NCI-H446 (cell line): ENCODE measurements at places on chromosomes 2 and 18.

- peak; percentile 94 for DNase-seq
These were observed 1010.7 kb downstream of the TDRD15 start for GRCh38 chr2:22134421-22134820.

DNA sequence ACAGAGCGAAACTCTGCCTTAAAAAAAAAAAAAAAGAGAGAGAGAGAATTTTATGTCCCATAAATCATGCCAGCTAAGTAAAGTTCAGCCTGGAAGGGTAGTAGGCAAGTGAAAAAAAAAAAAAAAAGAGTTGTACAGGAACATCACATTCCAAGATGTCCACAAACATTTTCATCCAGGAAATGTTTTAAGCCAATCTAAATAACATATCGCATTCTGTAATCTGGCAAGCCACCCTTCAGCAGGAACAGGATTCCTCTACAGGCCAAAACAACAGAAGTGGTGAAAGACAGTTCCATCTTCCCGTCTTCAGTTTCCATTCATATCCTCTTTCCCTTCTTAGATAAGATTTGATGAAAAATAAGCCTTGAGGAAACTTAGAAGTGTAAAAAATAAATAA, 1108.1 kb upstream of the DDX18 start:
- DNase-seq, result no peak

GRCh38 chr2:203936535-203936934, at the start of gene ICOS:
ICOS (plus strand) TSS chr2:203936763; CDS start chr2:203936815, 52 bp downstream.
- no peak for DNase-seq

- DNase-seq, result no peak
These were observed 1.8 kb upstream of the SALL3 start for GRCh38 chr18:78977637-78978348.

GRCh38 chr2:185472574-185472973, 266.0 kb upstream of the FSIP2 start:
- no peak for DNase-seq

- DNase-seq, result no peak
These were observed 562.3 kb downstream of the SOX11 start for GRCh38 chr2:6254441-6254840.

DNA sequence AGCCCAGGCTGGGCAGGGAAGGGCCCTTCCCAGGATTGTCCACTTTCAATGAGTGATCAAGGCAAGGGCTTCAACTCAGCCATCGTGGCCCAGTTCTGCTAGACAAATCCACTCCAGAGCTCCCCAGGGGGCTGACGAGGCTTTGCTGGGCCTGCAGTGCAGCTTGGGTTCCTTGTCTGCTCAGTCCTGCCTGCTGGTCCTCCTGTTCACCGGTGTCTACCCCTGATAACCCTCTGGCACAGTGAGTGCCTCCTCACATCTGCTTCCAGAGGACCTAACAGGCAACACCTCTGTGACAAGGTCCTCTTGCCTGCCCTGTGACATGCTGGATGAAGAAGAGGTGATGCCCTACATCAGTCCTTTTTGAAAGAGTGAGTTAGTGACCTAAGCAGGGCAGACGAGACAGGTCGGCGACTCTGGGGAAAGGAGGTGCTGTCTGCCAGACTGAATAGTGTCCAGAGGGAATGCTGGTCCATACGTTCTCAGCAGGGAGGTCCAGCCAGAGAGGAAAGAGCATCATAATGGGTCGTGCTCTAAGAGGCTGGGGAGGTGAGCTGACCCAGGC, 20.9 kb upstream of the KCNF1 start:
- DNase-seq, result no peak

DNA sequence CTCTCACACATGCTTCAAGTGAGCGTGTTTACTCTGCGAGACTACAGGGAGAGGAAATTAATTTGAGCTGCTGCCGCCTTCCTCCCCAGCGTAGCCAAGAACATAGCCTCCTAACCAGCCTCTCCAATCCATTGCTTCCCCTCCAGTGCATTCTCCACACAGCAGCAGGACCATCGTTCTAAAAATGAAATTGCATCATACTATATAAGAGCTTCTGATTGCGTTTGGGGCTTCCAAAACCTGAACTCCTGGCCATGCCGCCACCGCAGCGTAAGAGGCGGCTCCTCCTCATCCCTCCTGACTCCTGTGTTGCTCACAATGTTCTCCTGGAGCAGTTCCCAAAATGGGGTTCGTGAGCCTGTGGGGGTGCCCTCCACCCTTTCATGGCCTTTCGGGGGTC, 142.1 kb downstream of the MYT1L start:
- DNase-seq, result peak; percentile 70

GRCh38 chr2:219109471-219109870, 48.8 kb upstream of the IHH start:
- DNase-seq, result no peak

- DNase-seq, result no peak
These were observed 151.5 kb upstream of the DNMT3A start for GRCh38 chr2:25493207-25493606.

- DNase-seq, result peak; percentile 65
These were observed at the start of gene COMMD1 for GRCh38 chr2:61905372-61906185. COMMD1 (plus strand) TSS chr2:61905674; CDS start chr2:61905679, 5 bp downstream.

DNA sequence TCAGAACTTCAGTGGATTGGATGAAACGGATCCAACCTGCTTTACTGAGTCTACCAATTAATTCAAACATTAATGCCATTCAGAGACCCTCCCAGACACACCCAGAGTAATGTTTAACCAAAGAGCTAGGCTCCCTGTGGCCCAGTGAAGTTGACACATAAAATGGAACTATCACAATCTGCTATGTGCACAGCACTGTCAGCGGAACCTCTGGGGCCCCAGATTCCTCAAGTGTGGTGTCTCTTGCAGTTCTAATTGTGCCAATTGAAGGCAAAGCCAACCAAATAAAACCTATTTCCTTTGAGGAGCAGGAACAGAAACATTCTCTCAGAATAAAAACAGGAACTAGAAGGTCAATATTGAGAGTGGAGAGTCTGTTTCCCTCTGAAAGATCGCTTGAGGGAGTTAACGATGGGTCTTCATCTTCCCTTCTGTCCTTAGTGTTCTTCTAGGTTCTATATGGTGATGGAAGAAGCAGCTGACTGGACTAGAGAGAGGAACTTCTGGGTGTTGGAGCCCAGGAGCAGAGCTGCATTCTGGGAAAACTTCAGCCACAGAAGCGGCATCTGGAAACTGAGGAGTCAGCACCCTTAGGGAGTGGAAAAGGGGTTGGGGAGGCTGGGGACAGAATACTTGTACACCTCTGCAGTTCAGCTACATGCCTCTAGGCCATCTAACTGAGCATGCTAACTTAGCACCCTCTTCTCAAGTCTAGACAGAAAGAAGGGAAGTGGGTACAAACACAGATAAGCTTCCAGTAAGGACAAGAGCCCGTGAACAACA, 174.4 kb upstream of the FBXO11 start:
- DNase-seq, result no peak

GRCh38 chr2:112138159-112139032, at the start of gene FBLN7:
FBLN7 (plus strand) TSS chr2:112138385; CDS start chr2:112138656, 271 bp downstream.
- no peak for DNase-seq

GRCh38 chr2:45743531-45744396, 92.3 kb downstream of the PRKCE start:
- no peak for DNase-seq

DNA sequence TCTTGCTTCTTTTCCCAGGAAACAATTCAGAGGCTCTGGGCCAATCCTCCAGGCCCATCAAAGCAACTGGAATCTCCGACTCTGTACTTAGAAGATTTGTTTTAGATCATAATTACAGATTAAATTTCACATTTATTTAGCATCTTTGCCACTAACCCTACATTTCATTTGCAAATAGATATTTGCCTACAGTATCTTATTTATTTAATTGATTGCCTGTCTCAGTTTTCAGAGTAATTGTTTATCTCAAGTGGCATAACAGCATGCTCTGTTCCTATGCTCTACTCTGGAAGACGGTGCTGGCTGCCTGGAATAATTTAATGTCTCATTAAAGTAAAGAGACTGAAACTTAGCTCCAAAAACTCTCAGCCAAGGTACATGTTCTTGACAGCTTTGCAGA, 213.4 kb downstream of the HNMT start:
- no peak for DNase-seq

- no peak for DNase-seq
These were observed 92.3 kb downstream of the TTC27 start for GRCh38 chr2:32719933-32720716.

DNA sequence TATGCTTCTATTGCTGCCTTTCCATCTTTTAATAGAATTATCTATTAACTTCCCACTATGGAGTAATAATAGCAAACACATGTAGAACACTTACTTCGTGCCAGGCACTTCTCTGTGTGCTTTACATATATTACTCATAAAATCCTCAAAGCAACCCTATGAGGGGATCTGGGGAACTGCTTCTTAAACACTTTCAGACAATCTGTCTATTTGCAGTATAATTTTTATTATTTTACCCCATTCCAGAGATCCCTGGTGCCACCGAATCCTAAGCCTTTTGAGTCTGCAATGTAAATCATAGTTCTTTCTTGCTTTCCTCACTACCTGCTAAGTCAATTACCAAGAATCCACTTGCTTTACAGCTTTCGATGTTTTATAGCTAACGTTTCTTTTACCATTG, 25.6 kb upstream of the GCFC2 start:
- DNase-seq, result no peak

- DNase-seq, result no peak
These were observed 77.5 kb downstream of the CDCA7 start for GRCh38 chr2:173432049-173432754.

DNA sequence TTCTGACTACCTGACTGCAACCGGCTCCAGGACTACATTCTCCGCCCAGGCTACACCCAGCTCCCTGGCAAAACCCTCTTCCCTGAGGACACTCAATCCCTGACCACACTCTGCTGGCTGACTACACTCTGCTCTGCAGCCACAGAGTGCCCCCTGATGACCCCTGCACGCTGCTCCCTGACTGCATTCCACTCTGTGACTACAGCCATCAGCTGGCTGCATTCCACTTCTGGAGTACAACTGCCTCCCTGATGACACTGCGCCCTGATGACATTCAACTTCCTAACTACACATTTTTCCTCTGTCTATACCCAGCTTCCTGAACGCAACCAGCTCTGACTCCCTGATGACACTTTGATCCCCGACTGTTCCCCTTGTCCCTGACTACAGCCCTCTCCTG, 71.3 kb upstream of the NRXN1 start:
- no peak for DNase-seq

DNA sequence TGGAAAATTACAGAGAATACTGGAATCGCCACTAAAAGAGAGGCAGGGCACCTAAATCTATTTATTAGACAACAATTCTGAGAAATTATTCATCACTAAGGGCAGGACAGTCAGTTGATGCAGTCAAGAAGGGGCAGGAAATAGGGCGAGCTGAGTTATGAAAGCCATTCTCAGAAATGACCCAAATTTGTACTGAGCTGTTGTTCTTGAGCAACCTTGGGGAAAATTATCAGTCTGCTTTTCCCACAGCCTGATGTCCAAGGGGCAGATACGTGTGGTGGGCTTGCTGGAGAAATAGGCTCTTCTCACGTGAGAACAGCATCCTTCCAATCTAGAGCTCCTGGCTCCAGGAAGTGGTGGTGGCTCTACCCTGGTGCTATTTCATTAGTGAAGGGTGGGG, 38.6 kb downstream of the STON1 start:
- DNase-seq, result no peak

DNA sequence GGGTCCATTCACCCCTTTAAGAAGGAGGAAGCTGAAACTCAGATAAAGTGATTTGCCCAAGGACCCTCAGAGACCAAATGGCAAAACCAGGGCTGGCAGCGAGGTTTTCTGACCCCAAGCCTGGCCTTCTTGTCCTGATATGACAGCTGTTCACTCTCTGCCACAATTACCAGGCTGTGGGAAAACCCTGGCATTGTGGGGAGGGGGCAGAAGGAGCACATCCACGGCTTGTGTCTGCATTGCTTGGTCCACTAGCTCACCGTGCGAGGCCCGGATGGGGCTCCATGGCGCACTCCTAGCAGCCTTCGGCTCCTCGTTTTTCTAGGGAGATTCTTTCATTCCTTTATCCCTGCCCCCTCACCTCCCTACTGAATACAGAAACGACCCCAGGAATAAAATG, 143.4 kb upstream of the SIX2 start:
- DNase-seq, result no peak

DNA sequence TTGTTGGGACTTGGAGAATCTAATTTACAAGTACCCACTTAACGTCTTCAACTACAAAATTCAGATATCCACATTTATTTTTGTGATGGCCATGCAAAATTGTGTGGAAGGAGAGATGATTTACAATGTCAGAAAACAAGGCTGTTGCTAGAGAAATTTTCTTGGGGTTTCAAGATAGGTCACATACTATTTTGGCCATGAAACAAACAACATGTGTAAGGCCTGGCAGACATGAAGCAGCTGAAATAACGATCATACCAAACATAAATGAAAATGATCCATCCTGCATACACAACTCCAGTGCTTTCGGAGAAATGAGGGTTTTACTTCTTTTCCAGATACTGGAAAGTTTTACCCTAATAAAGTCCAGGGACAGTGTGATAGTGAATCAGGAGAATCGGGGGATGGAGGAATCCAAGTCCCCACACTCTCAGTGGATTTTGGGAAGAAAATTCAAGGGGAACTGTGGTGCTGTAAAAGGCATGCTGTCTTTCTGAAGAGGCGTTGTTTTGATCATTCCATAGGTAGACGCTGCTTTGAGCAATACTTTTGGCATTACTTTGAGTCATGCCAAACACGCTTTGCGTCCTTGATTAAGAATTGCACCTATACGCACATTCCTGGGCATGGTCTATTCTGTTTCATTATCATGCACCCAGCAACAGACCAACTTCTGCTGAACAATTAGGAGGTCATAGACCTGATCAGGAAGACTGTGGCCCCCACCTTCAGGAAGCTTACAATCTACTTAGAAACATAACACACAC, 79.4 kb downstream of the POU3F3 start:
- DNase-seq, result no peak

- no peak for DNase-seq
These were observed 58.1 kb upstream of the MCFD2 start for GRCh38 chr2:46973673-46974072.

- DNase-seq, result no peak
These were observed 51.4 kb downstream of the TTC32 start for GRCh38 chr2:19850056-19851050.

GRCh38 chr2:112893752-112894151, 17.2 kb upstream of the IL37 start:
- no peak for DNase-seq

- DNase-seq, result no peak
These were observed 2.4 kb downstream of the SPRED2 start for GRCh38 chr2:65429786-65430602.

DNA sequence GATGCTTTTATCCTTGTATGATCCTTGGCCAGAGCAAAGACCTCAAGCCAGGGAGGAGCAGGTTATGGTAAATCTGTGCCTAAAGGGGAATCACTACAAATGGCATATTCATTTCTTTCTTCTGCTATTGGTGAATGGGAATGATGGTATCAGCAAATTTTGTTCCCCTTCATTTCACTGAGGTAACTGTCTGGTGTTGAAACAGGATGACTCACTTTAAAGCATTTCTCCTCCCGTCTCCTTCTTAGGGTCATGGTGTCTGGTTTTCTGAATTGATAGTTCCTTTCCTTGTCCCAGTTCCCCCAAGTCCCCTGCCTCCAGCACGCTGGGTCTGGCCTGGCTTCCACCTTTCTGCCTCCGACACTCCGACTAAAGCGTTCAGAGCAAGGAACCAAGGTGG, 109.2 kb downstream of the MREG start:
- no peak for DNase-seq
